ENCODE measurements at places on chromosomes 4 and X.

GRCh38 chr4:76388160-76388908 is 32.6 kb downstream of the CCDC158 start:
- DNase-seq: no peak

DNA sequence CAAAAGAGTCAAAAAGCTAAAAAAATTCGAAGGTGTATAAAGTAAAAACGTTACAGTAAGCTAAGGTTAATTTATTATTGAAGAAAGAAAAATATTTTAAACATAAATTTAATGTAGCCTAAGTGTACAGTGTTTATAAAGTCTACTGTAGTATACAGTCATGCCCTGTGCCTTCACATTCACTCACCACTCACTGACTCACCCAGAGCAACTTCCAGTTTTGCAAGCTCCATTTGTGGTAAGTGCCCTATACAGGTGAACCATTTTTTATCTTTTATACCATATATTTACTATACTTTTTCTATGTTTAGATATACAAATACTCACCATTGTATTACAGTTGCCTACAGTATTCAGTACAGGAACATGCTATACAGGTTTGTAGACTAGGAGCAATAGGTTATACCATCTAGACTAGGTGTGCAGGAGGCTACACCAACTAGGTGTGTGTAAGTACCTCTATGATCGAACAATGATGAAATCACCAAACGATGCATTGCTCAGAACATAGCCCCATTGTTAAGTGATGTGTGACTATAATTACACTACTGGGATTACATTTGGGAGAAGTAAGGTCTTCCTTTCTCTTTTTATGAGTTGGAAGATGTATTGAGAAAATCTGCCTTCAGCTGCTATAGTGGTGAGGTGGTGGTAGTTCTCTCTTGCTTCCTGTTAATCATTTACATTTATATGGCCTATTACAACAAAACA is 27.2 kb downstream of the TMSB4X start:
- no peak for DNase-seq

DNA sequence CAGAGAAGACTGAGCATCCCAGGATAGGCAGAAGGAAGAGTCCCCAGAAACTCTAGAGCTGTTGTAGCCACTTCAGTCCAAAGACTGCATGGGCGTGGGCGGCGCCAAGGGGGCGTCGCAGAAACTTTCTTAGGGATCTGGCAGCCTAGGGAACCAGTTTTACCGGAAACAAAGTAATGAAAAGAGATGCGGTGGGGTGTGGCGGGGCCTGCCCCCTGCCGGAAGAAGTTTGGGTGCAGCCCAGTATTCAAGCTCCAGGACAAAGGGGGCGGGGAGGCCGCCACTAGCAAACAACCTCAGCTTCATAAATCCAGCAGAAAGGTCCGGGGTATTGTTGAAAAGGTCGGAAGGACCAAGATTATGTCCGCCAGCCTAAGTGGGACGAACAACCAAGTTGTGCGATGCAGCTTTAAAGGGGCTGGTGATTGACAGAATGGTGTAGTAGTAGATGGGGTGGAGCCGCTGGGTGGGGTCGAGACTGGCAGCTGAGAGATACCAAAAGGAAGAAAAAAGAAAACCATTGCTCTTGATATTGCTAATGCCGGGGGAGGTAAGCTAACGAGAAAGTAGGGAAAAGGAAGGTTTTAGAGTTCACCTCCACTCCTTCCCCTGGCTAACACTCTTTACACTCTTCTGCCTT is 190.5 kb downstream of the RRAGB start:
- no peak for DNase-seq

GRCh38 chr4:147733716-147734344 is 1.9 kb downstream of the ARHGAP10 start:
- no peak for DNase-seq

DNA sequence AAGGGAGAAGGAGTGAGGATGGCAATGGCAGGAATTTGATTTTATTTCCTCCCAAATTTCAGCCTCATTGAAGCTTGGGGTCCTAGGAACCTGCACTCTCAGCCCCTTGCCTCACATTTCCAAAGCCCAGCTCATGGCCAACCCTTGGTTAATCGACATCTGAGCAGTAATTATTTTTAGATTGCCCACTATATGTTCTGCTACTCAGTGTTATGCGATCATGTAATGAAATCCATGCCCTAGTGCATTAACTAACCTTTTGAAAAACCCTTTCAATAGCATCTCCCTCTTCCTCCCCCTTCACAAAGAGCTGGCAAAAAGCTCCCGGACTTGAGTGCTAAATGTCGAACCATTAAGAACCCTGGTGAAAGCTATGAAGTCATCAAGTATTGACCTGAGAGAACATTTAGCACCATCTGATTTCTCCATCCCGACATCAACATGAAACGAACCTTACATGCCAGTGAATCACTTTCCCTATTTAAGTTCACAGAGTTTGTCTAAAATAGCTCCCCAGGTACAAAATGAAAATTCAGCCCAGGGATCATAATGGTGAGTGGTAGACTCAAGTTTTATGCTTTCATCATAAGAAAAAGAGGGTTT is 59.2 kb upstream of the RPS6KA3 start:
- no peak for DNase-seq

DNA sequence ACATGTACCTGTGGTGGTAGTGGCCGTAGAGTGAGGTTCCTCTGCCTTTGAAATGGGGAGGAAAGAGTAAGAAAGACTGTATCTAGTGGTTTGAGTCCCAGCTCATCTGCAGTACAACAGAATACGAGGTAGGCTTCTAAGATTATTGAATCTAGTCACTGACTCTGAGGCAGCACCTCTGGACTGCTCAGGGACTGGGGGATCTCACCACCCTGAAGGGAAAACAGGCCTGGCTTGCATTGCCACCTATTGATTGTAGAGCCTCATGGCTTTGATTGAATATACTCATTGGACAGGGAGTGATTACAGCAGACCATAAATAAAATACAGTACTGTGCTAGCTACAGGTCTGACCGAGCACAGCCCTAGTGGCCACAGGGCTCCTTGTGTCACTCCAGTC is 50.5 kb downstream of the GPR174 start:
- DNase-seq: no peak

DNA sequence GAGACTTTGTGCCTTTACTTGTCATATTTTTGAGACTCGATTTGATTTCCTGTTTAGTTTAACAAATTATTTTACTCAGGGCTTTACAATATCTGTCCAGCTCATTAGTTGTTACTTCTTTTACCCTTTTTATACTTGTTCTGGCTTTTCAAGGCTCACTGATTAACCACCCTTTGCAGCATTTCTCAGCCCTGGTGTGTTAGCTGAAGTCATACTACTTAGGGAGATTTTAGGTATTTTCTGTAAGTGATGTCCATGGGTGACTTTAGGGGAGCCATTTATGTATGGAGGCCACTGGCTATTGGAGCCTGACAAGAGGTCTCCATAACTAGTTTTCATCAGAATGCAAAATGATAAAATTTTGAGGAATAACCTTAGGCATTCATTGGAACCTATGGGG is 147.2 kb downstream of the RPA4 start:
- no peak for DNase-seq

DNA sequence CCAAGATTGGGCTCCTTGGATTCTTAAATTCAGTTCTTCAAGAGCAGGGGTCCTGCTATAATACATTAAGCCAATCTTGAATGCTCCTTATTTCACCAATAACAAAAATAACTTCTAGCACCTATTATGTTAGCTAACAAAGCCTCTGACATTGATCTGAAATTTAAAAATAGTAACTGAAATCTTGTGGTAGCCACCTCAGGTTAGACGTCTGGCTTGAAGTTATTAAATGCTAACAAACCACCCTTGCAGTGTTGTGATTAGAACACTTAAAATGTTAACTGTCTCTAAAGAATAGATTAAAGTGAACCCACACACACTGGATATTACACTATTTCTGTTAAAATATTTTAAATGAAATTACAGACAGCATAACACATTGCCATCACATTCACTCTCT is 49.8 kb upstream of the LGI2 start:
- no peak for DNase-seq

DNA sequence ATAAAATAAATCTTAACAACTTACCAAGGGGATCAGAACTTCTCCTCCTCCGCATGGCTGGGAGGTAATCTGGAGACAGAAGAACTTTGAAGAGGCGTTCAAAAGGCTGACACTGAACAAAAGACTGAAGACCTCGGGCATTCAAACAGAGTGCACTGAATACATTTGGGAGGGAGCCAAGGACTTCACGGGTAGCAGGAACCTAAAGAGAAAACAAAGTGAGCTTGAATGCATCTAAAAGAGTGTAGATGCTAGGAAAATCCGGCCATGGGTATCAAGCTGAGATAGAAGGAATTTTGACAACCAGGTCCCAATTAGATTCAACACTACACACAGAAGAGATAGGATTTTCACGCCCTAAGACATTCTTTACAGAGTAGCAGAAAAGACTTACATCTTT is 69.6 kb downstream of the HUWE1 start:
- DNase-seq: no peak

GRCh38 chr4:73902817-73903547 is 33.8 kb downstream of the CXCL1 start:
- DNase-seq: no peak

GRCh38 chrX:44022964-44023363 is 49.8 kb upstream of the NDP start:
- DNase-seq: no peak

- no peak for DNase-seq
Observed at GRCh38 chr4:173991316-173991715, 292.2 kb downstream of the FBXO8 start.

GRCh38 chr4:185341377-185341776 is 54.3 kb downstream of the LRP2BP start:
- DNase-seq: no peak

GRCh38 chr4:183297675-183298074 is 22.4 kb downstream of the CLDN22 start:
- DNase-seq: no peak

GRCh38 chr4:9849538-9849920 is 68.1 kb downstream of the DRD5 start:
- no peak for DNase-seq

GRCh38 chr4:53120778-53121177 is 245.1 kb downstream of the SCFD2 start:
- DNase-seq: no peak

GRCh38 chrX:117711782-117712181 is 404.8 kb downstream of the KLHL13 start:
- no peak for DNase-seq

GRCh38 chr4:138301536-138301935 is 59.4 kb upstream of the SLC7A11 start:
- no peak for DNase-seq

GRCh38 chr4:47674144-47674543 is 163.7 kb downstream of the CORIN start:
- DNase-seq: no peak
